NCI-H774 (cell line): ENCODE measurements at places on chromosomes 4 and X.
A peak's percentile ranks its signal among the peaks of the same experiment; 100 is the strongest.

DNA sequence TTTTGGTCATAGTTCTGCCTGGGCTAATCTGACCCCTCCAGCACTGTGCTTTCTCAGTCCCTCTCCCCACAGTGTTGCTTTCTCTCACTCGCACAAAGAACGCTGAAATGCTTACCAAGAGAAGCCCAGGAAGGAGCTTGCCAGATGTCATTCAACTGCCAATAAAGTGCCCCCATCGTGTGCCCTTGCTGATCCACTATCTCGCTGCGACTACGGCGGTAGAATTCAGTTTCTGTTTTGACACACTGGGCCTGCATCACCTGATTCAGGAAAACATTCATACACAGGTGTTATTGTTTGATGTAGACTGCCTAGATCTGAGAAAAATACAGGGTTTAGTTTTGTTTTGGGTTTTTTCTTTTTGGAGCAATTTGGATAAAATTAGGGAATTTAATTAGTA lies 121.2 kb downstream of the MANBA start:
- DNase-seq: no peak

GRCh38 chr4:108849611-108850168 lies 86.8 kb upstream of the ETNPPL start:
- no peak for DNase-seq

- DNase-seq: no peak
Observed at GRCh38 chrX:97446298-97446882, 562.7 kb downstream of the RPA4 start.

DNA sequence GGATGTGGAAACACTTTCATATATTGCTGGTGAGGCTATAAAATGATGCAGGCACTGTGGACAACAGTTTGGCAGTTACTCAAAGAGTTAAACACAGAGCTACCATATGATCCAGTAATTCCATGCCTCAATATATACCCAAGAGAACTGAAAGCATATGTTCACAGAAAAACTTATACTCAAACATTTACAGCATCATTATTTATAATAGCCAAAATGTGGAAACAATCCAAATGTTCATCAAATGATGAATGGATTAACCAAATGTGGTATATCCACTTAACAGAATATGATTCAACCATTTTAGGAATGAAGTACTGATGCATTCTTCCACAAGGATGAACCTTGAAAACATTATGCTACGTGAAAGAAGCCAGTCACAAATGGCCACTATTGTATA lies 603.8 kb downstream of the IQCM start:
- DNase-seq: no peak

DNA sequence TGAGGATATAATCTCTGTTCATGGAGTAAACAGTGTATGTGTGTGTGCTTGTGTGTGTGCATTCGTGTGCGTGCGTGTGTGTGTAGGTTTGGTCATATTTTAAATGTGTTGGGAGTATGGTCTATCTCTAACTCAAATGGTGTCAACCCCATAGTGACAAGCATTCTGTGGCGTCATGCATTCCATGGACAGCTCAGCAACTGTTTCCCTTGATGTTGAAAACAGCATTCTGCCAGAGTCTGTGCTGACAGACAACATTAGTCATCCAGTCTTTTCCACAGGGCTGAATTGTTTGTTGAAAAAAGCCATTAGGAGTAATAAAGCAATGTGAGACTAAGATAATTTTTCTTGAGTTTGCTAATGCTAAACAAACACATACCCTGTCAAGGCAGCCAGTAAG lies 706.6 kb downstream of the PCDH19 start:
- DNase-seq: no peak

DNA sequence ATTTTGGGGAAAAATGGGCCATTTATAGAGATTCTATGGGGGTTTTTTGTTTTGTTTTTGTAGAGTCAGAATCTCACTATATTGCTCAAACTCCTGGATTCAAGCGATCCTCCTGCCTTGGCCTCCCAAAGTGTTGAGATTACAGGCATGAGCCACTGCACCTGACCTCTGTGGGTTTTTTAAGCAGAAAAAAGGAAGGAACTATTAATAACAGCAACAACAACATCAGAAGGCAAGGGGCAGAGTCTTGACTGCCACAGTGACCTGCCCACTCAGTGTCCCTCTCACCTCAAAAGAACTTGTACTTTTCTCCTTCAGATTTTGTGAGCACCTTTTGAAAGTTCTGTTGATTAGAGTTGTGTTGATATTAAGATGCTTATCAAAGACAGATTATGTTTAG lies 48.1 kb downstream of the FNIP2 start:
- DNase-seq: no peak

DNA sequence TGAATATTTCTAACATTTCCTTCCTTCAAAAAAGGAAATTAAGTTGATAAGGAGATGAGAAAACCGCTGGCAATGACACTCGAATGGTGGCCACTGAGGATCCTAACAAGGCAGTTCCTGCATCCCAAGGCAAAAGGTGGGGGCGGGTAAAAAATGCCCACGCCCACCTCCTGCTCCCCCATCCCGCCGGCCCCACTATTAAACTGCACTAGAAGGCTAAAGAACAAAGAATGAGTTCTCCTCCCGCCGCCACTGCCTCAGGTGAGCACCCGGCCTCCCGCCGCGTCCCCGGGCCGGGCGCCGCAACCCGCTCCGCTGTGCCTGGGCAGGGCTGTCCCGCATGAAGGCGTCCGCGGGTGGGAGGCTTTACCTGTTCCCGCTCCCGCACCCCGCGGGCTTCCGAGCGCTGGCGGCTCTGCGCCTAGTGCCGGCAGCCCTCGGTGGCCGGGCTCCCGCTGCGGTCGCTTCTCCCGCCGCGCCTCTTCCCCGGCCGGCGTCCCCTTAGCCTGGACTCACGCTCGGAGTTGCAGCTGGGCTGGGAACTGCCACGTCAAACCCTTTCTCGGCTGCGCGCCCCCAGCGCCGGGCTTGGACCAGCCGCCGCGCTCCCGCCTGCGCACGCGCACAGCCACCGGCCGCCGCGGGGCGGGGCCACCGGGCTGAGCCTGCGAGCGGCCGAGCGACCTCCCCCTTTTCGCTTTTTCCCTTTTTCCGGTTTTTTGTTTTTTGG lies at the start of gene SEC24D:
Gene SEC24D (minus strand): TSS at position 556 of the 730 bp plus-strand sequence. CDS start 2,430 bp downstream, outside the sequence.
- peak; percentile 62 for DNase-seq

DNA sequence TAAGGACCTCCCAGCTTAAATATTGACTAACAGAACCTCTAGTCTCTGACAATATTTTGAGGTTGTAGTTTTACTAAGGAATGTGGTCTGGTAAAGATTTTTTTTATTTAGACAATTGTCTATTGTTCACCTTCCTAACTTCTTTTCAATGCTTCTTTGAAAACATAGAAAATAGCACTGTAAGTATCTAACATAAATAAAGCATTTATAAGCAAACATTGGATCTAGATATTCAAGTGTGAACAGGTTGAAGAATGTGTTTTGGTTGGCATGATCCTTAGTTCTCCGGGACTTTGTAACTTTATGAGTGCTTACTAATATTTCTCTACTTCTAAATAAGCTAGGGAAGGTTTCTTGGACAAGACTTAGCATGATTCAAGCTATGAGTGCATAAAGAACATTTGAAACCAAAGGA lies 285.4 kb upstream of the ARSJ start:
- no peak for DNase-seq

DNA sequence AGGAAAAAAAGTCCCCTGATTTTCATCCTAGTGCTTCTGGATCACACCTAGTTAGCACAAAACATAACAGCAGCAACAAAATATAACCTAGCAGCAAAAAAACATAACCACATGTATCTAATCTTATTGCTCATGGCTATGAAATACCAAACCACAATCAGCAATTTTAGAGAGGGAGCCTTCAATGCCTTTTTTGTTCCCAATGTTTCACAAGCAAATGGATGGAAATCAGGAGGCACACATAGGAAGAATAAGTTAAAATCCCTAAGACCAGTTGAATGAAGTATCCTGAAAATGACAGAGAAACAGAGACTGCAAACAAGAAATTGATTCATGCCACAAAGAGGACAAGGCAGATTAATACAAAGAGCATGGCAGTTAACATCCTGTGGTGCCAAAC lies 361.6 kb downstream of the GPM6A start:
- DNase-seq: no peak

DNA sequence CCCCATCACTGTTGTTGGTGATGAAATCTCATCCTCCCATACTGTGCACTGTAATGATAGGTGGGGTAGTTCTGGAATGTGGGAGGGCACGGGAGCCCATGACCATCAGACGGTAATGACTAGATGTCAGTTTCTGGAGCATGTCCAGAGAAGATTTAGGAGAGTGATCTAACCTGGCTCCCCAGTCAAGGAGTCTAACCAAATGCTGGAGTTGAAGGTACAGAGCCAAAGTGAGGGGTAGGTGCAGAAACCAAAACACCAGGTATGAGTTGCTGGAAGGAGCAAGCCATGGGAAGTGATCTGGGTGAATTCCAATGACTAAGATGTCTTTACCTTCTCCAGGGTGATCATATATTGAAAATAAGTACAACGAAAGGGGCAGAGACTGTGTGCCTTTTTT lies 296.9 kb downstream of the INPP4B start:
- no peak for DNase-seq

DNA sequence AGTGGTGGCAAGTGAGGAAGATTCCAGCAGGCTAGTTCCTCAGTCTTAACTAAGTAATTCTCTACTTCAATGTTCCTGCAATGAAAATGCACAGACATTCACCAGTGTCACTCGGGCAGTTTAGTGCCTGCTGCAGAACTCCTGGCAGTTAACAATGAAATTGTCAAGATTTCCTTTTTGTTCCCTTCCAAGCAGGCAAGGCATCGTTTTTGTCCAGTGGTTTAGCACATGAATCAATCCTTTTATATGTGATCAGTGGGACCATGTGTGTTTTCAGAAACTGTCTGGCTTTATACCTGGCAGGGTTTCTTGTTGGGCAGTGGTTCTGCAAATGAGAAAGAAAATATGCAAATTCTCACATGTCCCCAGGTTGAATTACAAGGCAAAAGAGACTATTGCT lies 122.2 kb downstream of the GBA3 start:
- DNase-seq: no peak

DNA sequence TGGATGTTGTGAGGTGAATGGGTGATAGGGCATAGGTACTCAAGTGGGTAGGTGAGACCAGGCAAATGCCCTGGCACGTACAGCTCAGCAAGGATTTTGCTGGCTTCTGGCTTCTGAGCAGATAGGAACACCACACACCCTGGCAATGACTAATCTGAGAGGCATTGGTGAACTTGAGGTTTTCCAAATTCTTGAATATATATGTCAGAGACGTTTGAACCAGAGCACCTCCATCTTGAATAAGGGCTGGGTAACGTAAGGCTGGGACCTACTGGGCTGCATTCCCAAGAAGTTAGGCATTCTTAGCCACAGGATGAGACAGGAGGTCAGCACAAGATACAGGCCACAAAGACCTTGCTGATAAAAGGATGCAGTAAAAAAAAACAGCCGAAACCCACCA lies 204.5 kb downstream of the NLGN4X start:
- no peak for DNase-seq

- DNase-seq: no peak
Observed at GRCh38 chrX:74272230-74272629, 31.8 kb upstream of the ZCCHC13 start.

GRCh38 chr4:116343809-116344208 lies 741.6 kb downstream of the TRAM1L1 start:
- no peak for DNase-seq

DNA sequence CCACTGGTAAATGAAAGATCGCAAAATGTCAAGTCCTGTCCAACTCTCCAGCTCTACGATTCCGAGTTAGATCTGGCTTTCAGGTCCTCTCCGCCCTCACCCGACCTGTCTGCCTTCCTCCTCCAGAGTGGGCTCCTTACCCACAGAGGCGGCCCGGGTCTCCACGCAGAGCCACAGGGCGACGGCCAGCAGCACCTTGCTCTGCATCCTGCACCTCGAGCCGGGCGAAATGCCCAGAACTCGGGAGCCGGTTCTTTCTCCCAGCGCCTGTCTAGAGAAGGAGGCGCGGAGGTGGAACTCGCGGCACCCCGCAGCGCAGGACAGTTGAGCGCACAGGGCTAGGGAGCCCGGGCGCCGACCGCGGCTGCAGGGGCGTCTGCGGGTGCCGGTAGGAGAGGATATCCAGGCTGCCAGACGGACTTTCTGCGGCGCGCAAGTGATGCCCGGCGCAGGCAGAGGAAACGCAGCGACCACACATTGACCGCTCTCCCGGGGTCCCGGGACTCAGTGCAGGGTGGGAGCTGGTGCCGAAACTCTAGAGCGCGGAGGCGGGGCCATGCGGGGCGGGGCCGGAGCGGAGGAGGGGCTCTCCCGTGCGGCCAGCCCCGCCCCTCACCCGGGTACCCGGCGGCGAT lies at the start of gene KDR:
Gene KDR (minus strand): TSS at position 509 of the 635 bp plus-strand sequence. CDS start 302 bp downstream, at position 207.
- no peak for DNase-seq

DNA sequence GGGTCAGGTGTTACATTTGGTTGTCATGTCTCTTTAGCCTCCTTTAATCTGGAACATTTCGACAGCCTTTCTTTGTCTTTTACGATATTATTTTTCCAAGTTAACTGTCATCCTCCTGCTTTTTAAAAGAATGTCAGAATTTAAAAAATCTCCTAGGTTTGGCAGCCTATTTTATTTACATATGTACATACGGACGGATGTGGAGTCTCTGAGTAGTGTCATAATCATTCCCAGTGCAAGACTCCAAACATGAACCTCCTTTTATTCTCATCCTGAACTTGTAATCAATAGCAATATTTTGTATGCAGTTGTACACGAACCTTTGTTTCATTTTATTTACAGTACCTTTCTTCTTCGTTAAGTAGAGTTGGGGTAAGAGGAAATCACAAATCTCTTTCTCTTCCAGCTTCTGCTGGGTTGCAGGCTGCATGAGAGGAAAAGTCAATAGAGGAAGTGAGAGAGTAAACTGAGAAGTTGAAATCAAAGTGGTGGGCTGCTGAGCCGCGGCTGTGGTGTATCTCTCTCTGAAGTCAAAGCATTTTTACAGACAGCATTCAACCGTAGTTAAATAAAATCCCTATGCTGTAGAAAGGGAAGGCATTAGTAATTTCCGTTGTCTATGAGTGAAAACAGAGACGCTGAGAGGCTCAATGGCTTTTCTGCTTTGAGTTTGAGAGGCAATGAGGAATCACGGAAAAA lies 53.9 kb upstream of the RPS6KA3 start:
- no peak for DNase-seq

DNA sequence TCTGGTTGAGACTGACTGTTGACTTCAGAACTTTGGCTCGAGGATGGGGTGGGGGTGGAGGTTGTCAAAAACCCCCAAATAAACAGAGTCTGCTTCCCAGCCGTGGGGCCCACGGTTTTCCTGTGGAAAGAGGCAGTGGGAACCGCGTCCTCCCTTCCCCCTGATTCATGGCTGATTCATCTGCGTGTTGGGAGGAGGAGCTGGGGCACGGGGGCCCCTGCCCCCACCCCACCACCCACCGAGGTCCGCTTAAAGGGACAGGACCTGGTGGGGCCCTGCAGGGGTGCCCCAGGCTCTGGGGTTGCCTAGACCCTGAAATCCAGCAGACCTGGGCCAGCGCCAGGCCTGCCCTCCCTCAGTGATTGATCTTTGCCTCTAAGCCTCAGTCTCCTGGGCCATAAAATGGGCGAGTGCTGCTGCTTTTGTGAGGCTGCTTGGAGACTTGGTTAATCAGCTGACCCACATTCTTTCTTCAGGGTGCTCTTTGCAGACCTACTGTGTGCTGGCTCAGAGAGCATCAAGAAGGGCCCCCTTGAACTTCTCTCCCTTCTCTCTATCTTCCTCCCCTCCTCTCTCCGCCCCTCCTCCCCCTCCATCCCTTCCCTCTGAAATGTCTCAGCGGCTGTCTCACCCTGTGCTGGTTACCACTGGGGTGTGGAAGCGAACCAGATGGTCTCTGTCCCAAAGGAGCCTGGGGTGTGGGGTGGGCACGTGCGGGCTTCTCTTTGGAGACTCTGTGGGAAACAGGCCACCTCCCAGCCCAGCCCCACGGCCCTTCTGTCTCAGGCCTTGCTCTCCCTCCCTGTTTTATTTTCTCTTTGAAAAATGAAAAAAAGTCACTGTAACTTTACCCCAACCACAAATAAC lies 9.1 kb downstream of the HTRA3 start:
- DNase-seq: no peak
